ENCODE measurements at places on chromosomes 7 and 10. TPM values are rescaled to one million over a fixed set of nuclear protein-coding genes. Genes with fewer than 3 reads are reported as not detected.

Gene PRKG1
- total RNA-seq, result 28.3 TPM

Gene RPEL1
- total RNA-seq, result 0.09 TPM

Gene NUTM2E
- 0.06 TPM for total RNA-seq

Gene ZMYND11
- total RNA-seq, result 82.5 TPM

Gene TAF3
- 7.7 TPM for total RNA-seq

Gene NME8
- 0.89 TPM for total RNA-seq

Gene CARD11
- 35.8 TPM for total RNA-seq

Gene PLEKHS1
- total RNA-seq, result 0.75 TPM

Gene WNT2
- not detected for total RNA-seq

Gene ZP3
- total RNA-seq, result 5.6 TPM

Gene PPP2R2D
- total RNA-seq, result 28.1 TPM

GRCh38 chr10:125368146-125368545, 207.8 kb upstream of the CTBP2 start:
- no peak for DNase-seq

GRCh38 chr10:121510201-121510771, 88.0 kb downstream of the FGFR2 start:
- DNase-seq, result no peak

DNA sequence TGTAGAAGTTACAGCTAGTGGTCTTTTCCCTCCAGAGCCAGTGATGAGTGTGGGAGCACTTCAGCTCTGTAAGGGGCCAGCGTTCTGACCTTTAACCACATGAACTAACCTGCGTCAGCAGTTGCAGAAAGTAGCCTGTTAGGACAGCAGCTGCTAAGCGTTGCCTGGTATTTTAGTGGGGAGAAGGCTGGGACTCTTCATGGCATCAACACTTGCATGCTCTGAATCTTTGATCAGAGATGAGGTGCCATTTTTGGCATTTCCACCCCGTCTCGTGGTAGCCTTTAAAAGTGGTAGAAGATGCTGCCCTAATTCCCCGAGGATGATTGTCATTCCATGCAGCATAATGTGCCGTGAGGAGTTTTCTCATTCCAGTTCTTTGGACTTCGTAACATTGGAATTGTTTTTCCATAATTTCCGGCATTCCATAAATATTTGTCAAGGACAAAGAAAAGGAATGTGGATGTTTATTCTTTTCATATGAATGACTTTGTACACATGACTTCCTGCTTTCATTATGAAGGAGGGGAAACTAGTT, 92.2 kb downstream of the AVL9 start:
- peak; percentile 56 for DNase-seq

DNA sequence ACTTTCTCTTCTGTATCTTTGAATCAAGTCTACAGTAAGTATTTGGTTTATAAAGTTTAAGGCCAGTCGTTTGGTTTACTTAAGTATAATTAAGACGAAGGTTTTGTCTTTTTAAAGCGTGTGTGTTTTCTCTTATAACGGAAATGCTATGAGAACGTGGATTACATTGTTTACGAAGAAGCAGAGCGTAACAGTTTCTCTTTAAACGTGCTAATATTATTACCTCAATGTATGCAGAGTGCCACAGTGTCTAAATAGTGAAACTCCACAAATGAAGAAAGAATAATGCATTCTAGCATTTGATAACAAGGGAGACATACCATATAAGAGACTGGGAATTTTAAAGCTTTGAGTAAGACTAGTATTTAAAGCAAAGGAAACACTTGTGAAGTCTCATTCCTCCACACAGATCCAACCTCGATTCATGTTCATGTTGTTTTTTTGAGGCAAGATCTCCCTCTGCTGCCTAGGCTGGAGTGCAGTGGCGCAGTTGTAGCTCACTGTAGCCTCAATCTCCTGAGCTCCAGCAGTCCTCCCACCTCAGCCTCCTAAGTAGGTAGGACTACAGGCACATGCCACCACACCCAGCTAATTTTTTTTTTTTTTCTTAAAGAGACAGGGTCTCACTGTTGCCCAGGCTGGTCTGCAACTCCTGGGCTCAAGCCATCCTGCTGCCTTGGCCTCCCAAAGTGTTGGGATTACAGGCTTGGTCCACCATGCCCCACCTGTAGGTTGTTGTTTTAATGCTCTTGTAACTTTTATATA, 75.1 kb downstream of the ANKRD61 start:
- DNase-seq, result no peak

- no peak for DNase-seq
These were observed 13.4 kb upstream of the DENND2A start for GRCh38 chr7:140654109-140654387.

DNA sequence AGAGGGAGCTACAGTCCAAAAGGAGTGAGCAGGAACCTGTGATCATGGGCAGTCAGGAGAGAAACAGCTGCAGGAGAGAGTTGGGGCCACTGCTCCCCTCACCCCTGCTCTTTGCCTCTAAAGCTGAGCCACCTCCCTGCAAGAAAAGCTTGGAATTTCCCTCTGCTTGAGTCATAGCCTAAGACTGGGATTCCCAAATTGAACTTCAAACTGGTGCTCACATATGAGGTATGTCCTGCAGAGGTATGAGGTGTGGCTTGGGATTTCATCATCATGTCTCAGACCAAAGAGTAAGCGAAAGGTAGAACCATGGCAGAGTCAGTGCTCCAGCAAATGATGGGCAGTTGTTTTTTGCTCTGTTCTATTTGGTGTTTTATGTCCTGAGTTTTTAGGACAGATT, 237.1 kb upstream of the NRP1 start:
- no peak for DNase-seq

DNA sequence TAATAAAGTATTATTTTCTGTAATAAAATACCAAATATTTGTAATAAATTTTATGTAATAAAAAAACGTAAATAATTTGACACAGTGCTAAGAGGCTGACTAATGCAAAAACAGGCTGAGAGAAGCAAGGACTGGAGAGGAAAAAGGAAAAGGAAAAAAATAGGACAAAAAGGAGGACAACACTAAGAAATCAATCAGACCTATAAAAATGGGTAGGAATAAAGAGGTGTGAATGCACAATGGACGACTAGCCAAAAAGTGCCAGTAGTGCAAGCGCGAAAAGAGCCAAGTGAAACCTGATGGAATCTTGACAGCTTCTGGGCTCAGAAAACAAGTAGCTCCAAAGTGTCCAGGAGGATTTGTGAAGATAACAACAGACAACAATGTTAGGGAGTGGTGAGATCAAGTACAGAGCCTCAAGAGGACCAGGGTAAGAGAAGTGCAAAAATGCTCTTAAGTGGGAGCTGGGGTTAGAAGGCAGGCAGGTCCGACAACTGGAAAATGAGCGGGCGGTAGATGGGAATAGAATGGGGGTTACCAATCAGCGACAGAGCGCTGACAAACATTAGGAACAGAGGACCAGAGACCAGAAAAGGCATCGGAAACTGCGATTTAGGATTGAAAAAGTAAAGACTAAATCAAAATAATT, 1.2 kb downstream of the BRAF start:
- DNase-seq, result no peak

DNA sequence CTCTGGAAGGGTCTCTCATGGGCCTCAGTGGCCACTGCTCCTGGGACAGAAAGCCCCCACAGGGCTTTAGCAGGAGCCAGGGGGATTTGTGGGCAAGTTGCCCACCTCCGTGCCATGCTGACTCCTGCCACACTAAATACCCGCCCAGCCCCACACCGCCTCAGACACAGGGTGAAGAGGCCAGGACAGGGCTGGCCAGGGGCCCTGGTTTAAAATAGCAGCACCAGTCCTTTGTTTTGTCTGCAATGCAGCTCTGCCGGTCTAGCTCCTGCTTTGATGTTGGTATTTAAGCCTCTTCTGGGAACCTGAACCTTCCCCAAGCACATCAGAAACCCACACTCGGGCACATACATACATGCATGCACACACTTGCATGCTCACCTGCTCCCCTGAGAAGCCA, 14.4 kb upstream of the TNRC18 start:
- DNase-seq, result no peak

DNA sequence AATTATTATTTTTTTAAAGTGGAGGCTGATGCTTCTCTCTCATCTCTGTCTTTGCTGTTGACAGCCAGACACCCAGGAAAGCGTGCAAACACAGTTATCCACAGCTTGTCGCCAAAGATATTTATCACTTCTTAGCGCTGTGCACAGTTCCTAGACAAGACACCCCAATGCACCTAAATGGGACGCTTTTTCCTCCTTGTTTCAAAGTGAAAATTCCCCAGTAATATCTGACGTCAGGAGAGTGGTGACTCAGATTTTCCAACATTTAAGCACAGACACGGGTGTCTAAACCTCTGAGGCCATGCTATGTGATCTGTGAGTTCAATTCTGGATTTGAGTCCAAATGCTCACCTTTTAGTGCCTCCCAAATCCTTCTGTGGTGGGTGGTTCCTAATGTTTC, 151.6 kb downstream of the EMX2 start:
- no peak for DNase-seq

GRCh38 chr7:30829471-30829870, 58.3 kb downstream of the MINDY4 start:
- DNase-seq, result no peak

- peak; percentile 16 for DNase-seq
These were observed 7.8 kb downstream of the BAMBI start for GRCh38 chr10:28684986-28685580.

Data from mucosa of gallbladder (tissue), 1 donor.